ENCODE measurements at places on chromosomes 13 and 19.

GRCh38 chr19:50559636-50560035, 8.6 kb downstream of the LRRC4B start:
- DNase-seq = no peak

DNA sequence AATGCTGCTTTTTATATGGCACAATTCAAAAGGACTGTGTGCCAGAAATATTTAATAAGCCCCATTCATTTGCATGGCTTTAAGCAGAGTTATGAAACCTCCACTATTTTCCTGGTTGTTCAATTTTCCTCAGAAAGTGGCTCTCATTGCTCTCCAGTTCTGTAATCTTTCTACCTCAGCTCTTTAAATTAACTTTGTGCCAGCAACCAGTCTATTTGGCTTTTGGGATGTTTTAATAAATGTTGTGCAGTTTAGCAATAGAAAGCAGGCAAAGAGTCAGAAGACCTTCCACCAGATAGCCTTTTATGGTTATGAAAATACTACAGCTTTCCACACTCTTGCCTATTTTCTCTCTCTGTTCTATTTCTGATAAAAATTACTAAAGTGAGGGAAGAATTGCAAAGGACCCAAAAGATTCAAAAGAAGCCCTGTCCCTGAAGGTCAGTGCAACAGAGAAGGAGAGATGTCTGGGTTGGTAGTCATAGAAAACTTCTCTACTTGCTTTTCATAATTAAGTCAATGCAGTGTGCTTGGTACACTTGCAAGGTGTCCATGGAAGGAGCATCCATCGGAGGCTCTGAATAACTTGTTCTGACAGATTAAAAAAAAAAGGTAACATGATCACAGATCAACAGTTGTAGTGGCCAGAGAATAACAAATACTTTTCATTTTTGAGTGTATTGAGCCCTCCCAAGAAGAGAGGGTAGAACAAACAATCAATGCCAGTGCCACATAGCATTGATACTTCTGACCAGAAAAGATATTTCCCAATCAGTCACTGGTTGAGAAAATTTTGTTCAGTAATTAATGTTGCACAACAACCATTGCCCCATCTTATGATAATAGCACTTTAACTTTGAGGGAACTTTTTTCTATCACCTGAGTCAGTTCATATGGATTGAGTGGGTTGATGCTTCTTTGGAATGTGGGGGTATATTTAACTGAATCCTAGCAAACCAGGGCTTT, 48.4 kb upstream of the SPRY2 start:
- DNase-seq = no peak

- no peak for DNase-seq
These were observed 238.0 kb downstream of the LHFPL6 start for GRCh38 chr13:39364947-39365468.

DNA sequence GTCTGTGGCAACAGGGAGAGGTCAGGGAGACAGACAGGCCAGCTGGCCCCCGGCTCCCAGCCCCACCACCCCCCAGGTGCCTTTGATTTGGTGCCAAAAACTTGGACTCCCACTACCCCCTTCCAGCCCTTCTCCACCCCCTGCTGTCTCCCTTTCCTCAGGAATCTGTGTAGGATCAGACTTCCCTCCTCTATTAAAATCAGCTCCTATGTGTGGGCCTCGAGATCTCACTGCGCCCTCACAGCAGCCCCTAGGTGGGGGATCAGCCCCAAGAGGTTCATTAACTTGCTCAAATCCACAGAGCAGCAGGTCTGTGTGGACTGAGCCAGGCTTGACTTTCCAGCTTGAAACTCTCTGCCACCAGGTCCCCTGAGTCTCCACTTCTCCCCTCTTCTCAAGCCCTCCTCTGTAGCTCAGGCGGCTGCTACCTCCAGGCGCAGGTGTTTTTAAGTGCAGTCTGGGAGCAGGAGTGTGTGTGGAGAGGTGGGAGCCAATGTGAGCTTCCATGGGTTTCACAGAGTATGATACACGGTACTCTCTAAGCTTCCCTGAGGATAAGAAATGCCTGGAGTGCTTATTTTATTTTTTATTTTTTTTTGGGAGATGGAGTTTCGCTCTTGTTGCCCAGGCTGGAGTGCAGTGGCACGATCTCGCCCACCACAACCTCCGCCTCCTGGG, 1.7 kb downstream of the GAPDHS start:
- DNase-seq = no peak

DNA sequence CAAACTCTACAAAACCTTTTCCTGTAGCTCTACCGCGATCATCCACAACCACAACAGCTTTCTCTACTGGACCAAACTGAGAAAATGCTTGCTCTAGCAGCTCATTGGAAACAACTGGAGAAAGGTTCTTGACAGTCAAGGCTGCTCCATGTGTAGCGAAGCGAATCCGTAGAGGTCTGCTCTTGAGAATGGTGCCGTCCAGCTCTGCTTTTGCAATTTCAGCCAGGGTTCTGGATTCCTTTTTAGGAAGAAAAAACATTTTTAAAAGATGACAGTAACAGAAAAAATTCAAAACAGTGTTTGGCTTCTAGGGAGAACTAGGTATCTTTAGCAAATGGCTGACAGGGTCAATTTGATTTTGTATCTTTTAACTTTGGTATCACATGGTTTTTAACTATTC, 10.4 kb downstream of the PSPC1 start:
- DNase-seq = no peak

GRCh38 chr19:1424192-1424955, 13.8 kb upstream of the RPS15 start:
- no peak for DNase-seq

DNA sequence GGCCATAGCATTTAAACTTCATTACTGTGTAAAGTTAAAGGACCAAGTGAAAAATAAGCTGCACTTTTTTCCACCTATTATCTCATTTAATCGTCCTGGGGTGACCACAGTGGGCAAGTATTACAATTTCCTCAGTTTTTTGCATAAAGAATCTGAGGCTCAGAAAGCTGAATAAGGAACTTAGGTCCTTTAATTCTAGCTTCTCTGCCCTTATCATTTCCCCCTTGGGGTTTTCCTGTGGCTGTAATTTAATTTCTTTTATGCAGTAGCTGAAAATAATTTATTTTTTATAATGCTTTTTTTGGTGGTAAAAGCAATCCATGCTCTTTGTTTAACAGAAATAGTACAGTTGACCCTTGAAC, 59.8 kb upstream of the RCBTB2 start:
- DNase-seq = no peak
